ENCODE measurements at places on chromosomes 11 and 22.
A peak's percentile ranks its signal among the peaks of the same experiment; 100 is the strongest.

- peaks cover 10% of the 10 kb centered on the region for H3K4me1 ChIP-seq
- no peak overlapping the region for H3K27ac ChIP-seq
- H3K4me3 ChIP-seq = no peak overlapping the region
- DNase-seq = no peak
- H3K27me3 ChIP-seq = no peaks in the 10 kb centered on the region
- no peaks in the 10 kb centered on the region for H3K36me3 ChIP-seq
Observed at GRCh38 chr22:30640839-30641430, 5.4 kb downstream of the SLC35E4 start.

GRCh38 chr11:1293619-1294015 is 15.8 kb downstream of the TOLLIP start:
- H3K27me3 ChIP-seq = no peaks in the 10 kb centered on the region
- peaks cover 11% of the 10 kb centered on the region for H3K4me1 ChIP-seq
- H3K4me3 ChIP-seq = no peak overlapping the region
- H3K27ac ChIP-seq = no peak overlapping the region

DNA sequence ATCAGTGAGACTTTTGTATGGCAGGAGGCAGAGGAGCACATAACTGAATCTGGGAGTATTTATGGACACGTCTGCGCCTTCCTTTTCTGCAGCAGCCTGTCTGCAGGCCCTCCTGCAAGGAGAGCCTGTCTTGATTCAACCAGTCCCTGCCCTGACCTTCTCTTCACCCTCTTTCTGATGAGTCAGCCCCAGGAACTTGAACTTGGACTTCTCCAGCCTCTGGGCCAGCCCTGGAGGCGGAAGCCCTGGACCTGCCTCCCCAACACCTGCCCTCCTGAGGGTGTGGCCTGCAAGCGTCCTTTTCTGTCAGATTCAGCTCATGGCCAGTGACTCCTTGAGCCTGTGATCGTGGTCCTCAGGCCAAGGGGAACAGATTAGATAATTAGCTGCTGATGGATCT is 20.0 kb downstream of the DAGLA start:
- H3K27ac ChIP-seq = peak overlapping the region; percentile 21
- no peak for DNase-seq
- no peaks in the 10 kb centered on the region for H3K27me3 ChIP-seq
- H3K4me1 ChIP-seq = peaks cover 54% of the 10 kb centered on the region

GRCh38 chr22:36334081-36334820 is 53.5 kb downstream of the MYH9 start:
- peaks cover 13% of the 10 kb centered on the region for H3K36me3 ChIP-seq
- peak overlapping the region; percentile 98 for H3K27ac ChIP-seq
- H3K4me3 ChIP-seq = no peak overlapping the region
- peaks cover 80% of the 10 kb centered on the region for H3K4me1 ChIP-seq
- H3K27me3 ChIP-seq = no peaks in the 10 kb centered on the region

GRCh38 chr11:14636119-14636518 is 7.5 kb upstream of the PDE3B start:
- H3K4me1 ChIP-seq = no peaks in the 10 kb centered on the region
- no peak overlapping the region for H3K27ac ChIP-seq
- no peak for DNase-seq
- H3K4me3 ChIP-seq = no peak overlapping the region
- peaks cover 4% of the 10 kb centered on the region for H3K27me3 ChIP-seq

DNA sequence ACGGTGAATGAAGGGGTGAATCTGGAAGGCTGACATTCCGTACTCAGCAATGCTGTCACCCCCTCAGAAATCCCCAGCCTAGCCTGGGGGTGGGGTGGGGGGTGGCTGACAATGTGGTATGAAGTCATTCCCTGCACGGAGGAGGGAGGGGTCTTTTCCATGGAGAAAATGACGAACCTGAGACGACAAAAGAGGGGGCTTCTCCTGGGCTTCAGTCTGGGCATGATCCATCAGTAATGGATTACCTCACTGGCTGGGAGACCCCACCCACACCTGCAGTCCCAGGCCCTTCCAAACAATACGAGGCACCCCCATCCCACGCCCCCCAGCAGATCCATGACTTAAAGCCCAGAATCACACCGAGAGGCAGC is 1.0 kb downstream of the KIAA0930 start:
- H3K27ac ChIP-seq = no peak overlapping the region
- peaks cover 26% of the 10 kb centered on the region for H3K4me1 ChIP-seq
- H3K27me3 ChIP-seq = no peaks in the 10 kb centered on the region
- H3K36me3 ChIP-seq = no peaks in the 10 kb centered on the region
- peak overlapping the region; percentile 50 for H3K4me3 ChIP-seq

DNA sequence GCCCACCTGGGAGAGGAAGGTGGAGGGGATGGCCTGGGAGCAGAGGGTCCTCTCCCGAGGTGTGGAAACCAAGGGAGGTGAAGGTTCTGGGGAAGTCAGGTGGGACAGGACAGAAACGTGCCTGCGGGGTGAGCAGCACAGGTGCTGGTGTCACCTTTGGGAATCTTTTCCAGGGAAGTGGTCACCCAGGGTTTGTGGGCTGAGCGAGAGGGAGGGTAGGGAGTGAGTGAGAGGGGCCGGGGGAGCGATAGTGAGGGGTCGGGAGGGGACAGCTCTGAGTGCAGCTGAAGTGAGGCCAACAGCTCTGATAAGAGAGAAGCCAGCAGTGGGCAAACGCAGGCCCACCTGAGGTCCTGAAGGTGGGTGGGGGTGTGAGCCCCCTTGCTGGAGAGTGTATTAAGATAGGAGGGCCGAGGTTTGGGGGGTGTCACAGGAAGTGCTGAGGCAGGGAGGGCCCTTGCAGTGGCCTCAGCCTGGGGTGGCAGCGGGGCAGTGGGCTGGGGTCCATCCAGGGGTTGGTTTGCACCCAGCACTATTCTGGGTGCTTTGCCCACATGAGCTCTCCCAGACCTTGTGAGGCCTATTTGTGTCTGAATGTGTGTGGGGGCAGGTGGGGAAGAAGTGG is 1.6 kb upstream of the SHANK3 start:
- no peak for DNase-seq
- no peaks in the 10 kb centered on the region for H3K27me3 ChIP-seq
- no peaks in the 10 kb centered on the region for H3K36me3 ChIP-seq
- H3K4me1 ChIP-seq = peaks cover 8% of the 10 kb centered on the region
- no peak overlapping the region for H3K4me3 ChIP-seq

GRCh38 chr11:93099806-93100205 is 98.0 kb downstream of the SLC36A4 start:
- no peaks in the 10 kb centered on the region for H3K27me3 ChIP-seq
- no peak overlapping the region for H3K27ac ChIP-seq
- DNase-seq = no peak
- no peaks in the 10 kb centered on the region for H3K36me3 ChIP-seq

GRCh38 chr22:32671886-32672285 is 129.6 kb upstream of the TIMP3 start:
- H3K27ac ChIP-seq = no peak overlapping the region
- no peaks in the 10 kb centered on the region for H3K36me3 ChIP-seq
- DNase-seq = no peak
- H3K4me1 ChIP-seq = peaks cover 16% of the 10 kb centered on the region

DNA sequence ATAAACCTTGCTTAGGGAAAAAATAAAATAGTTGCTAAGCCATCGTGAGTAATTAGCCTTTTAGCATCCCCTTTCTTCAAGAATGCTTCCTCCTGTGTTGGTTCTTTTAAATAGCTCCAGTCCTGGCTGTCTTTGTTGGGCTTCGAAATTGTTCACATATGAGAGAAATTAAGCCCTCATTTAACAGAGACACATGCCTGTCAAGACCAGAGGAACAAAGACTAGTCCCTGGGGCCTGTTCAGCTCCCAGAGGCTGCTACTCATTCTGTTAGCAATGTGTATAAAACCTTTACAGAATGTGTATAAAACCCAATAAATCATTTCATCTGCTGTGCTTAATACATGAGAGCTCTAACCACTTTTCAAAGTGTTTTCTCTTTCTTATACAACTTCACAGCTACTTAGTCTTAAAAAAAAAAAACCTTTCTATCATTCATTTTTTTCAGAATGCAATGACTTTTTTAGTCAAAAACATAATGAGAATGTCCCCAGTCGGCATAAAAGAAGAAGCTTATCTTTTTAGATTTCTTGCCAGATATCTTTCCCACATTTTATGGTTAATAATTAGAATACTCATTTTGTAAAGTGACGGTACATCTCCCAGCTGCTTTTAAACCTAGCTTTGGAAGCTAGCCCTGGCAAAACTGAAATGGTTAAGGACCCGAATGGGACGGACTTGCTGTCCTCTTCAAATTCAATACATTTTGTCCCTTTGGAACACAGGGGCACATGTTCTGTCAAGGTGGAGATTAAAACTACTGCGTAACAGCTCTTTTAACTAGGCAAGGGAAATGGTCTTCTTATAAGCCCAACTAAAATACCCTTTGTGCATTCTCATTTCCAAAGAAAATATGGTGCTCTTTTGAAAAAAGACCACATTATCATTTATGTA is 186.1 kb downstream of the SOX6 start:
- no peak overlapping the region for H3K4me3 ChIP-seq
- H3K36me3 ChIP-seq = no peaks in the 10 kb centered on the region
- no peak for DNase-seq
- no peaks in the 10 kb centered on the region for H3K27me3 ChIP-seq
- H3K27ac ChIP-seq = no peak overlapping the region

GRCh38 chr11:79199729-79200354 is 241.0 kb downstream of the TENM4 start:
- H3K27me3 ChIP-seq = no peaks in the 10 kb centered on the region
- H3K4me1 ChIP-seq = peaks cover 7% of the 10 kb centered on the region
- no peak for DNase-seq

DNA sequence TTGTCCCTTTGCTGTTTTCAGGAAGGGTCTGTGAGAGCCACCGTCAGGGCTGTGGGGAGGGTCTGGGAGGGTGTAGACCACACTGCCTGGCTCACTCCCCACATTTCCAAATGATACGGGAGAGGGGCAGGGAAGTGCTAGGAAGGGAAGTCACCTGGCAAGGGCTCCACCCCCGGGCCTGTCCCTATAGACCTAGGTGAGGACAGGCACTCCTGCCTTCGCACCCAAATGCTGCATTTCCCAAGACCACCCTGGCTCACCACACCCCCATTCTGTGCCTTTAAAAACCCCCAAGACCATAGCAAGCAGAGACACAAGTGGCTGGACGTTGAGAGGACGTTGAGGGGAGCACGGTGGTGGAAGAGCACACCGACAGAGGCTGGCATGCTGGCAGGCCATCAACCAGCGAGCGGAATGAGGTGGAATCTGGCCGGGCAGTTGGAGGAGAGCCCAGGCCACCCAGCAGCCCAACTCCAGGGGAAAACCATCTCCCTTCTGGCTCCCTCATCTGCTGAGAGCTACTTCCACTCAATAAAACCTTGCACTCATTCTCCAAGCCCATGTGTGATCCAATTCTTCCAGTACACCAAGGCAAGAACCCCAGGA is 45.7 kb downstream of the GNB1L start:
- no peak overlapping the region for H3K4me3 ChIP-seq
- H3K36me3 ChIP-seq = no peaks in the 10 kb centered on the region
- H3K27ac ChIP-seq = no peak overlapping the region
- DNase-seq = peak; percentile 82
- peaks cover 16% of the 10 kb centered on the region for H3K4me1 ChIP-seq
- no peaks in the 10 kb centered on the region for H3K27me3 ChIP-seq

DNA sequence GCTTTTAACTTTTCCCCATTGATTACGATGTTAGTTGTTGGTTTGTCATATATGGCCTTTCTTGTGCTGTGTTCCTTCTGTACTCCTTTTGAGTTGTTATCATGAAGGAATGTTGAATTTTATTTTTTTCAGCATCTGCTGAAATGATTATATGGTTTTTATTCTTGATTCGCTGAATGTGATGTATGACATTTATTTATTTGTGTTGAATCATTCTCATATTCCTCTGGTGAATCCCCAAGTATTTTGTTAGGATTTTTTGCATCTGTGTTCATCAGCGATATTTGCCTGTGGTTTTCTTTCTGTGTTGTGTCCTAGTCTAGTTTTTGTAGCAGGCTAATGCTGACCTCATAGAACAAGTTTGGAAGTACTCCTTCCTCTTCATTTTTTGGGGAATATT is 78.2 kb downstream of the GGT1 start:
- no peaks in the 10 kb centered on the region for H3K4me1 ChIP-seq
- no peaks in the 10 kb centered on the region for H3K27me3 ChIP-seq
- no peak overlapping the region for H3K27ac ChIP-seq
- DNase-seq = no peak
- H3K4me3 ChIP-seq = no peak overlapping the region
